ENCODE measurements at places on chromosomes 1 and 21.

- no peak for DNase-seq
These were observed 43.3 kb upstream of the HP1BP3 start for GRCh38 chr1:20830378-20830777.

DNA sequence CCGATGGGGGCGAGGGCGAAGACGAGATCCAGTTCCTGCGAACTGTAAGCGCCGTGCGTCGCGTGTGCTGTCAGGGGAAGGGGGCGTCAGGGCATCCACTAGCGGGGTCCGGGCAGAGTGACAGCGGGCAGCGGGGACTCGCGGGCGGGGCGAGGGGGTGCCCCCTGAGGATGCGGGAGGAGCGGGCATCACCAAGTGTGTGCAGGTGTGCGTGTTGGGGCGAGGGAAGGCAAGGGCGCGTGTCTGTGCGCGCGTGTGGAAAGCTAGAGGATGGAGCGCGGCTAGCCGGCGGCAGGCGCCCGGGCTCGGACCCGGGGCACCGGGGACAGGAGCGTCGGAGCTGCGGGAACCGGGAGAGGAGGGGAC, 525 bp downstream of the RYR2 start:
- DNase-seq, result peak; percentile 63

- DNase-seq, result no peak
These were observed 23.5 kb downstream of the PLA2G2D start for GRCh38 chr1:20095564-20096434.

GRCh38 chr1:116553386-116554115, 17.3 kb downstream of the CD58 start:
- no peak for DNase-seq

GRCh38 chr1:1937549-1938275, 18.6 kb upstream of the TMEM52 start:
- no peak for DNase-seq

DNA sequence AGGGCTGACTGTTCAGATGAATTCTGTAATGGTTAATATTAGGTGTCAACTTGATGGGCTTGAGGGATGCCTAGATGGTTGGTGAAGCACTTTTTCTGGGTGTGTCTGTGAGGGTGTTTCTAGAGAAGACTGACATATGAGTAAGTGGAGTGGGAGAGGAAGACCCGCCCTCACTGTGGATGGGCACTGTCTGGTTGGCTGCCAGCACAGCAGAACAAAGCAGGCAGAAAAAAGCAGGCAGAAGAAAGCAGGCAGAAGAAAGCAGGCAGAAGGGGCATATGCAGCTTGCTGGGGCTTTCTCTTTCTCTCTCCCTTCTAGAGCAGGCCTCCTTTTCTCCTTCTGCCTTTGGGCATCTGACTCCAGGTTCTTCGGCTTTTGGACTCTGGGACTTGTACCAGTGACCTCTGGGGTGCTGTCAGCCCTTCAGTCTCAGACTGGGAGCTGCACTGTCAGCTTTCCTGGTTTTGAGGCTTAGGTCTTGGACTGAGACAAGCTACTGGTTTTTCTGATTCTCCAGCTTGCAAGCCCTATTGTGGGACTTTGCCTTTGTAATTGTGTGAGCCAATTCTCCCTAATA, 42.9 kb upstream of the CD2 start:
- no peak for DNase-seq

Data from ecto neural progenitor cell (in vitro differentiated cells).